Stimulated activated CD4-positive, alpha-beta T cell treated with anti-CD3 and anti-CD28 coated beads, Interleukin-15, amount 100 ng/mL, for 1 hour (primary cell): ENCODE measurements at places on chromosomes 1 and 21.

DNA sequence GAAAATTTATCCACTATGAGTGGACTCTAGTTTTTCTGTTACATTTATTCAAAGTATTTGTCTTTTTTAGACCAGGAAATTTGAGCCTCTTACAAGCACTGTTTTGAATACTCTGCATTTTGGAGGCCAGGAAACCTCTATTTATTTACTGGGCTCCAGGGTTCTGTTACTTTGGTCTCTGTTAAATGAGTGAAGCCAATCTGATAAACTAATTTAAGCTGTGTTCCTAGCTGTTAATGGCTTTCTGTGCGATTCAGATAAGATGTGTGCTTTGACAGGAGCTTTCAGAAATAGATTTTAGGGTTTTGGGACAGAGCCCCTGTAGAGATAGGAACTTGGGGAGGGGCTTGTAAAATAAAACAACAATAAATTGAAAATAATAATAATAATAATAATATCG lies 23.9 kb downstream of the ACKR1 start:
- DNase-seq = no peak

DNA sequence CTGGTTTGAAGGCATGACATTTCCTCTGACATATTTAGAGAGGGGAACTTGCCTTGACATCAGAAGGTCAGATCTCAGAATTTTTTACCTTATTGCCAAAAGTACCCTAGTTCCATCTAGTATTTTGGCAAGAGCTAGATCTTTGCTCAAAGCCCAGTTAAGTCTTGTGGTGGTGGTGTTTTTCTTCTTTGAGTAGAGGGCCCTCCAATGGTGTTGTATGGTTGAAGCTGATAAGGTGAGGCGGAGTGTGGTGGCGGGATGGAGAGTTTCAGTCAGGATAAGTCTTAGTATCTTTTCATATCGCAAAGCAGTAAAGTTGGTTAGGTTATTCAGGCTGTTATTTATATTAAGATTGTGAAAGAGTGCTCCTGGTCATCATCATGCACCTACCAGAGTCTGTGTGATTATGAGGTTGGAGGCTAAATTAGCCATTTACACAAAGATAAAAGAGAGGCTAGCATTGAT lies 20.1 kb upstream of the MACF1 start:
- no peak for DNase-seq

- DNase-seq = no peak
These were observed 146.0 kb downstream of the PBX1 start for GRCh38 chr1:164704954-164705353.

DNA sequence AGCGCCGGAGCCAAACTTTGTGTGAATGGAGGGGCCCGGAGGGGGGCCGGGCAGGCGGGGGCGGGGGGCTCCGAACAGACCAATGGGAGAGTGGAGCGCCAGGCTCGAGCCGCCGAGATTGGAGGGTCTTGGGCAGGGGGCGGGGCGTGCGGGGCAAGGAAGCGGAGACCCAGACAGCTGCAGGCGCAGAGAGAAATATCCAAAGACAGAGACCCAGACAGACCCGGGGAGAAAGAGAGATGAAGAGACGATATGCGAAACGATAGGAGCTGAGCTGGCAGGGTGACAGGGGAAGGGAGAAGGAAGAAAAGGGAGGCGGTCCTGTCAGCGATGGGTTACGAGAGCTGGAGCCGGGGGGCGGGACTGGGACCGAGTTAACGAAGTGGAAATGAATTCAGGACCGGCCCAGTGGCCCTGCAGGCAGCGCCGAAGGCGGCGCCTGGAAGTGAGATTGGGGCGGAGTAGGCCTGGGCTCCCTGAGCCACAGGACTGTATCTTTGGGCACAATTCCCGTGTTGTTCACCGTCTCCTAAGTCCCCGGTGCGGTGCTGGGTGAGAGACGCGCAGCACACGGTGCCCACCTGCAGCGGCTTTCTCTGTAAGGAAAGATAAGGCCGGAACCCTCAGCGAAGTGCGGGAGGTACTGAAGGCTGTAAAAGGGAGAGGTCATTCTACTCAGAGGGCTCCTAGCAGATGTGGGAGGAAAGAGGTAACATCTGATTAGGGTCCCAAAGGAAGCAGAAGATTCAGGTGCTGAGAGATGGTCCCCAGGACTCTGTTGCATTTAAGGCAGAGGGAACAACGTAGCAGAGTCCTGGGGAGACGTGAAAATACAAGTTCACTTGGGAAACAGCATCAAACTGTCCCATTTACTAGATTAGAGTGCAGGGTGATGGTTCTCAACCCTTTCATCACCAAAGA lies 543 bp upstream of the KCNJ10 start:
- peak; percentile 50 for DNase-seq

GRCh38 chr1:109084563-109085517 lies 5.7 kb upstream of the TMEM167B start:
- DNase-seq = no peak

DNA sequence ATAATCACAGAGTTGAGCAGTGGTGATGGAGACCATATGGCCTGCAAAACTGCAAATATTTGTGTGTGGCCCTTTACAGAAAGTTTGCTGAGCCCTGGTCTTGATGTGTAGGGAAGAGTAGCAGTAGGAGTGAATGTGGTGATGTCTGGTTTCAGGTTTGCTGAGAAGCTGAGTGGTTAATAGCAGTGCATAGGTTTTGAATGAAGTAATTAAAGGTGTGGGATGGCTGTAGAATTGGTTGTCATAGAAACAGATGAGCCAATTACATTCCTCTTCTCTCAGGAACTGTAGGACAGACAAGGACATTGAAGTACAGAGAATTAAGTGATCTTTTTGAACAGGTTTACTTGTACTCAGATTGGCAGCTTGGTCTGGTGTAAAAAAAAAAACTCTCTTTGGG lies 37.4 kb downstream of the PRDM2 start:
- DNase-seq = no peak

DNA sequence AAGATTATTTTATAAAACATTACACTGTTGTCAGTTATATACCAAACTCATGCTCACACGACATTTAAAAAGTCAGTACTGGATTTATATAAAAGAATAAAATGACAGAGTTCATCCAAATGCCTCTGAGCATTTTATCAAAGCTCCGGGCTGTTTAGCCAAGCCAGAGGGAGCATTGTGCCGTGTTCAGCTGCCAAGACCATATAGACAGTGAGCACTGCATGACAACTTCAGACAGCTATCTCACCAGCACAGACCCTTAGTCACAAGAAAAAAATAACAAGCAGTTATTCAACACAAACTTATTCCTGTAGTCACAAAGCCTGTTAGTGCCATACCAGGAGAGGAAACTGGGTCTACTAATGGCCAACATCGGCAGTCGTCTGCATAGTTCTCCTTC lies 88.0 kb upstream of the PBX1 start:
- DNase-seq = no peak

DNA sequence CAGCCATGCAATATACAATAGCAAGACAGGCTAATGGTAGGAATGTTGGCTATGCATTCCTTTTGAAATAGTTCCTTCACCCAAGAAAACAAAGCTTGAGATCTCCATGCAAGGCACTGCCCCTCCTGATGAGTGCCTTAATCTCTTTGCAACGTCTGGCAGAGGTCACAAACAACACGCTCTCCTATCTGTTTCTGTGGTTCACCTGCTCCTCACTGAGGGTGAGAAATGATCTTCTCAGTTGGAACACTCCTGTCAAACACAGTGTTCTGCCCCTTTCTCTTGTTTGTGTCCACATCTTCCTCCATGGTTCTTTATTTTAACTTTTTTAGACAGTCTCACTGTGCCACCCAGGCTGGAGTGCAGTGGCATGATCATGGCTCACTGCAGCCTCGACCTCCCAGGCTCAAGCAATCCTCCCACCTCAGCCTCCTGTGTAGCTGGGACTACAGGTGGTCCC lies 21.2 kb upstream of the XPR1 start:
- no peak for DNase-seq

- DNase-seq = no peak
These were observed 698.0 kb downstream of the PTPRU start for GRCh38 chr1:29934255-29934772.

GRCh38 chr1:55445416-55445815 lies 230.3 kb upstream of the USP24 start:
- DNase-seq = no peak

DNA sequence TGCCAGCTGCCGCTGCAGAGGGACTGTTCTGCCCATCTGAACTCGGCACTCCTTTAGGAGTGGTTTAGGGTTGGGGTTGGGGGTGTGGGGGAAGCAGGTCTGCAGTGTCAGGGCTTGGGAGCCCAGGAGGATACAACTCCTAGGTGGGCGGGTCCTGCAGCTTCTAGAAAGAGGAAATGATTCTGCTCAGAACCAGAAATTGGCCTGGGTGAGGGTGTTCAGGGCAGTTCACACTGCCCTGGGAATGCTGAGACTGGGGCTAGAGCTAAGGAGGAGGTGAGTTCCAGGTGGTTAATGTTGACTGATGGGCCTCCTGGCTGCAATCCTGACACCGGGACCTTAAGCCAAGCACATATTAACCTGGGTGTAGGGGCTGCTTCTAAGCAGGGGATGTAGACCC lies 4.8 kb upstream of the SLC26A9 start:
- no peak for DNase-seq

GRCh38 chr1:62265956-62266935 lies 53.0 kb downstream of the KANK4 start:
- no peak for DNase-seq

DNA sequence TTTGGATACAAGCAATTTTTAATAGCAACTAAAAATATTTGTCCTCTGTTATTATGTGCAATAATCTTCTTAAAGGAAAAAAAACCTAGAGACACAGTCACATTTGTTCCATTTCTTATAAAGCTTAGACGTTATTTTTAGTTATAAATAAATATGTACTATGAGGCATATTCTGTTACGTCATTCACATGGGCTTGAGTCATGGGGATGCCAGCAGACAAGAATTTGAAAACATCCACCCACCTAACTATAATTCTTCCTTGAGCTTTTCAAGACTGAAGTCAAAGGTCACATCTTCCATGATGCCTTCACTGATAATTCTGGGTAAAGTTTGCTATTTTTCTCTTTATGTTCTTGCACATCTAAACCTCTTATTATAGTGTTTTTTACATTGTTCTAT lies 268.8 kb downstream of the KCTD3 start:
- DNase-seq = no peak

- DNase-seq = no peak
These were observed 23.1 kb upstream of the SLC27A3 start for GRCh38 chr1:153752072-153752471.

DNA sequence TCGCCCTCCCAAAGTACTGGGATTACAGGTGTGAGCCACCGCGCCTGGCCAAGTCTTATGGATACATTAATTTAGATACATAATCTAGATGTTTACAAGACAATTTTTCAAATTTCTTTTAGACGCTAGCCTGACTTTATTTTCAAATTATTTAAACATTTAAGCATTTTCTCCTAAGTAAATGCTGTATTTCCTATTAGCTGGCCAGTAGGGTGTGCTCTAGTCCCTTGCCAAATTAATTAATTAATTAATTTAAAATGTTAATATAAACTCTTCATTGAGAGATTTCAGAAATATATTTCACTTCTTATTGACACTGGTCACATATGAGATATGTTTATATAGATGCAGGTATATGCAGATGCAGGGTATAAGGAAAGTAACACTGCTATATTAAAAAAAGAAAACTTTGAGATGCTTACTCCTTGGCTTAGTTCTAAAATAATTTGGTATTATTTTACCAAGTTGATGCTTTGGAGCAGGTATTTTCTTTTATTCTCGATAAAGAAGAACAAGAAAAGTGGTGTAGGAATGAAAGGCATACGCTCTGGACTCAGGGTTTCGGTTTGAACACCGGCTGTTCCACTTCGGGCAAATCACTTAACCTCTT lies 5.2 kb upstream of the ERRFI1 start:
- no peak for DNase-seq

DNA sequence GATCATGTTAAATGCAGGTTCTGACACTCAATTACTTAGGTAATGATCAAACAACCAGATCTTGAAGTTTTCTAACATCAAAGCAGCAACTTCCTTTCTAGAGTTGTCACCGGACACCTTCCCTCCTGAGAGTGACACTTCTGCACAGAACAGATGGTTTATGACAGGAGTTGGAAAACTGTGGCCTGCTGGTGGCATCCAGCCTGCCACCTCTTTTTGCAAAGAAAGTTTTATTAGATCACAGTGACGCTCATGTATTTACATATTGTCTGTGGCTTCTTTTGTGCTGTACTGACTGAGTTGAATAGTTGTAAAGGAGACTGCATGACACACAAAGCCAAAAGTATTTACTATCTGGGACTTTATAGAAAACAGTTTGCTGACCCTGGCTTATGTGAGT lies 28.3 kb downstream of the DDR2 start:
- DNase-seq = no peak

- no peak for DNase-seq
These were observed 297.6 kb upstream of the ADGRL4 start for GRCh38 chr1:79304131-79304530.

DNA sequence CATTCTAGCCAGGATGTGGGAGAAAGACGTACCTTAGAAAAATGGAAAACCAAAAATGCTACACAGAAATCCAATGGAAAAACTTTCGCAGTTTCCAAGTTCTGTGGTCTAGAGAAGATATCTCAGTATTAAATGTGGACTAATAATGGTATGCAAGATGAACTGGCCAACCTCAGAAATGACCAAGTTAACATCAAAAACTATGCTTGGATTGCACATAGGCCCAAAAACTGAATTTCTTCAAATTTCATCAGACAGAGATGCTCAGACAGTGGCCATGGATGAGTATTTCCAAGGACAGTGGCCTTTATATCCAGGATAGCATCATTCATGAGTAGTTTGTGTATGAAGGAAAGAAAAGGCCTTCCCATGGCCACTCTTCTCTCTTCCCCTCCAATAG lies 132.2 kb downstream of the TIAM1 start:
- no peak for DNase-seq

DNA sequence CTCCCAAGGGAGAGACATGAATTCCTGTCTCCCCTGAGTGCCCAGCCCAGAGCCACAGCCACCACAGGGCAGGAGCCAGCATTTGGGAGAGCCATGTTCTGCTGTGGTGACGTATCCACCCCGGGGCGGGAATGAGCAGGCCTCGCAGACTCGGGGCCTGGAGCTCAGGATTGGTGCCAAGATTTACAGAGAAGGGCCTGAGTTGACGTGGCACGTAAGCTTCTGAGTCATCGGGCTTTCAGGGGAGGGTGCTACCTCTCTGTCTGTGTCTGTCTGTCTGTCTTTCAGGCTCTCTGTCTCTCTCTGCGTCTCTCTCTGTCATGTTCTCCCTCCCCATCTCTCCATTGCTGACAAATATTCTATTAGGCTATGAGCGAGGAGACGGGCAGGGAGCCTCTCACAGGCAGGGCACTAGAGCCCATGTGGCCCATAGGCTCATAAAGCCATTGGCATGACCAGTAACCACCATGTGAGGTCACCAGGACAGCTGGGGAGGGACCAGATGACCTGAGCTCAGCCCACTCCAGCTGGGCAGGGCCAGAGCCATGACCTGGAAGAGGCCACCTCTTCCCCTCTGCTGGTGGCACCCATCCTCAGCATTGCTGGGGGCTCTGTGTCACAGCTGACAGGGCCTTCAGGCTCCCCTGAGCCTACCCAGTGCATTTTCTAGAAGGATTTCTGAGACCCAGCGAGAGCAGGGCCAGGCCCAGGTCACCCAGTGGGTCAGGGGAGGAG lies 300.0 kb upstream of the VAMP3 start:
- no peak for DNase-seq

GRCh38 chr1:240254778-240255291 lies 163.2 kb downstream of the FMN2 start:
- no peak for DNase-seq
